GM06990 (cell line): ENCODE measurements at places on chromosomes 3 and 15.

- DNase-seq: peak; percentile 89
Measured at GRCh38 chr15:64381000-64381751, at the start of gene PCLAF. PCLAF (minus strand) TSS chr15:64381441; CDS start chr15:64381371, 70 bp downstream.

- DNase-seq: peak; percentile 48
Measured at GRCh38 chr3:189655617-189656016, 24.4 kb downstream of the TP63 start.

GRCh38 chr15:44813231-44813630, 76.9 kb downstream of the TRIM69 start:
- no peak for DNase-seq

GRCh38 chr3:129112308-129113052, 9.1 kb downstream of the RAB43 start:
- no peak for DNase-seq

GRCh38 chr15:25501828-25502446, 63.1 kb upstream of the UBE3A start:
- DNase-seq: no peak

GRCh38 chr15:75214293-75215096, 12.8 kb downstream of the C15orf39 start:
- DNase-seq: peak; percentile 37

- no peak for DNase-seq
Measured at GRCh38 chr3:173774294-173774693, 376.8 kb downstream of the NLGN1 start.

GRCh38 chr3:31495971-31496665, 36.6 kb upstream of the STT3B start:
- no peak for DNase-seq
